Urinary bladder (tissue), 4 donors: ENCODE measurements at places on chromosomes 1 and 21.

DNA sequence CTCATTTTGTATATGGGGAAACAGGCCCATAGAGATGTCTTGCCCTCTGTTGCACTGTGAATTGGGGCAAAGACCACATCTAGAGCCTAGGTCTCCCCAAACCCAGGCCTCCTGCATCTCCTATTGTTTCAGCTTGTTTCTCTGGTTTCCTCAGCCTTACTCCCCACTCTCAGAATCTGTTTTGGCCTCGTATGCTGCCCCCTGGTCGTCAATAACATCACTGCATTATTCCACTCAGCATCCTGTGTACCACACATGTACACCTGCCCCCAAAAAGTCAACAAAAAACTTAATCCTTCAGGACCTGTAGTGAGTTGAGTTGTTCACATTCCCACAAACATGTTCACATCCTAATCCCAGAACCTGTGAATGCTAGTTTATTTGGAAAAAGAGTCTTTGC, 184.8 kb downstream of the BRINP2 start:
- DNase-seq, result no peak

GRCh38 chr1:6503884-6504602, 12.6 kb upstream of the PLEKHG5 start:
- no peak for DNase-seq

GRCh38 chr1:184545601-184546000, 158.8 kb downstream of the C1orf21 start:
- no peak for DNase-seq

DNA sequence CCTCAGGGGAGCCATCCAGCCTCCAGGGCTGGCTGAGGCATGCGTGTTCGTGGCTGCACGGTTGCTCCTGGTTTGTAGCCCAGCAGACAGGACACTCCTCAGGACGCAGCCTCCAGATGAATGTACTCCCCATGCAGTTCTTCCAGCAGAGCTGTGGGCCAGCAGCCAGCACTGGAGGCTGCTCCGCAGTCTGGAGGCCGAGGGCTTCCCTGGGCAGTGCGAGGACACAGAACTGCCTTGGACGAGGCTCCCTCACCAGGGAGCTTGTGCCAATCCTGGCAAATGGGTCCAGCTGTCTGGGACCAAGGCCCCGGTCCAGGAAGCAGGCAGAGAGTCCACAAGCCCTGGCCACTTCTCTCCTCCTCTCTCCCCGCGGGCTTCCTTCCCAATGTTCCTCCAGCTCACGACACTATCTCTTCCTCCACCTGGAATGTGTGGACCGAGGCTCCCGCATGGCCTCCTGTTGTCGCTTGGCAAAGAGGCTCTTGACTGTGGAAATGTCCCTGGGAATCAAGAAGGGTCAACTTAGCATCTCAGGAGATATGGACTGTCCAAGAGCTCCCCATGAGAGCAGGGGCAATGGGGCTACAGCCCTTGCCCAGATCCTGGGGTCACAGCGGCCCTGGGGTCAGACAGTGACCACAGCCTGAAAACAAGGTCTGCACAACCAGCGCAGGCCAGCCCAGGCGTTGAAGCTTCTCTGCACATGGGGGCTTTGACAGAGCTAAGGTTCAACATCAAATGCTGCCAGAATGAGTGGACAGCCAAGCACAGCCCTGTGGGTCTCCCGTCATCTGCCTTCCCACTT, 5.3 kb downstream of the EDN2 start:
- DNase-seq, result no peak
